ENCODE measurements at places on chromosomes 4 and X.

DNA sequence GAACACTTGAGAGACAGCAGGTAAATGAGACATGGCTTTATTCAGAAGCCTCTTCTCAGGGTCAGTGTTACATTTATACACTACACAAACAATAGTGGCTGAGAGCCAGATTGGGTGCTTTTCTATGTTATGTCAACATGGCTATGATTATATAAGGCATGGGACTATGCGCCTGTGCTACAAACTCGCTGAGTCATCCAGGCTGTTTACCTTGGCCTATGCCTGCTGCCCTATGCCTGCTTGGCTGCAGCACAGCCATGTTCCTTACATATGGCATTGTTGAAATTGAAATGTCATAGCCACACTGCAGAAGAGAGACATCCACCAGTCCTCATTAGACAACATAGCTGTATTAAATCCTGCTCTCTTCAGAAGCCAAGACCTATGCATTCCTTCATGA lies 236.3 kb upstream of the NWD2 start:
- DNase-seq = no peak

DNA sequence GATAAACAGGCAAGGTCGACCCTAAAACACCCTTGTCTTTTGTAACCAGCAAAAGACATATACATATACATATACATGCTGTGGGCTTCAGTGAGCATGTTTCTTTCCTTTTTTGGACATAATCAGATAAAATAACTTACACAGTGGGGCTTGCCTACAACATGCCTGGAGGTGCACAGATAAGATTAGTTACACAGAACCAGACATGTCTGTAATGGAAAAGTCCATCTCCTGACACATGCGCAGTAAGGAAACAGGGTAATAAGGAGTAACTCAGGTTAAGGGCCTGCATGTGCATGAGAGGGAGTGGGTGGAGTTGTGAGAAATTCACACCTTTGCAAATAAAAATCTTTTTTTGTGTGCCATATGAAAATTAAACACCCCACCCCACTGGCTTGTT lies 3.4 kb downstream of the UGT2A1 start:
- DNase-seq = no peak

- no peak for DNase-seq
These were observed 82.1 kb downstream of the ALPK1 start for GRCh38 chr4:112379306-112379705.

- peak; percentile 42 for DNase-seq
These were observed 20.4 kb downstream of the TMEM131L start for GRCh38 chr4:153486281-153487151.

DNA sequence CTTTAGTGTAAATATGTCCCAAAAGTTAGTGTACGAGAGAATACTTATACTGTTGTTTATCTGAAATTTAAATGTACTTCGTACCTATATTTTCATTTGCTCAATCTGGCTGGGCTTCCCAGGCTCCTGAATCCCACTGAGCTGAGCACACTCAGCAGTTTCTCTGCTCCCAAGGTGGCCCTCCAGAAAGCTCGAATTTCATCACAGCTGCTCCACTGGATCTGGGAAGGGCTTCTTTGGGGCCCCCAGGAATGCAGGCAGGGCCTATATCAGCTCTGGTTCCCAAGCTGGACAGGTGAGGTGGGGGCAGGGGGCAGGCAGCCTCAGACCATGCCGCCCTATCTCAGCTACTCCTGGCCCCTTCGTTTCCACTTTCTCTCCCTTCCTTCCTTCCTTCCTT lies 1.5 kb upstream of the FATE1 start:
- no peak for DNase-seq

- no peak for DNase-seq
These were observed 7.4 kb downstream of the MSL3 start for GRCh38 chrX:11765449-11765848.

DNA sequence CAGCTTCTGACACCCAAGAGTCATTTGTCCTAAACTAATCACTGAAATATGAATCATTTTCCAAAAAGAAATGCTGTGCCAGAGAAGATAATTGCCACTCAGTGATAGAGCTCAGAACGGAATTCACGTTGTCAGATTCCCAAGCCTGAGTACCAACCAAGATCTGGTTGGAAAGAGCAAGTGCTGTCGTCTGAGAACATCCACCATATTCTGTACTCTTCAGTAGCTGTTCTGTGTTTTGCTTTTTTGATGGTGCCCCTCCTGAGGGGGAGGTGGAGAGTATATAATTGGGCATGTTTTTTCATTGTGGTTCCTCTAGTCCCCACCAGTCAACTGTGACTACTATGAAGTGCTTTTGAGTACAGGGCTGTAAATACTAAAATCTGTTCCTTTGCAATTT lies 13.2 kb downstream of the RUFY3 start:
- no peak for DNase-seq

GRCh38 chrX:86148594-86148993 lies 343 bp downstream of the DACH2 start:
- DNase-seq = no peak

DNA sequence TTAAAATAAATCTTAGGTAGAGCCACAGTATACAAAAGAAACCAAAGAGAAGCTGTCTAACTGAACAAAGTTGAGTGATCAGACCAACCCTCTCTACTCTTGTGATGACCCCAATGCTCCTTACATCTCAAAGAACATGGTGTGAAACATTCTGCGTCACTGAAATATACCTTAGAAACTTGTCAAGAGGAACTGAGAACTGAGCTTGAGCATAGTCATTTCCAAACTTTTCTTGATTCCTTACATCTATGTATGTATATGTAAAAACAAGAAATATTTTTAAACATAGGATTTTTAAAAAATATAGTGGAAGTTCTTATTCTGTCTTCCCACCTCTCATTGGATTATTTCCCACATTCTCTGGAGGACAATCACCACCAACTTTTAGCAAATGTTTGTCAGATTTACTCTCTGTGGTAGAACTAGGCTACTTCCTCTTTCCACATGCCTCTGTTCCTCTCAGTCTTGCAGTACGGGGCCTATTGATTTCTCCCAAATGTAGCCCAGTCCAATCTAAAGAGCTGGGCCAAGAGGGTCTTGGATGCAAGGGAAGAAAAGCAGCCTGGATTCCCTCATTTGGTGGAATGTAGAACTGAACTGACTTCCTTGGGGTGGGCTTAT lies 98.2 kb upstream of the HHIP start:
- no peak for DNase-seq

GRCh38 chrX:53321230-53321942 lies 40.0 kb upstream of the IQSEC2 start:
- no peak for DNase-seq

- DNase-seq = no peak
These were observed 857.2 kb downstream of the RPA4 start for GRCh38 chrX:97740886-97741285.

GRCh38 chr4:124065936-124066335 lies 646.6 kb downstream of the ANKRD50 start:
- no peak for DNase-seq

DNA sequence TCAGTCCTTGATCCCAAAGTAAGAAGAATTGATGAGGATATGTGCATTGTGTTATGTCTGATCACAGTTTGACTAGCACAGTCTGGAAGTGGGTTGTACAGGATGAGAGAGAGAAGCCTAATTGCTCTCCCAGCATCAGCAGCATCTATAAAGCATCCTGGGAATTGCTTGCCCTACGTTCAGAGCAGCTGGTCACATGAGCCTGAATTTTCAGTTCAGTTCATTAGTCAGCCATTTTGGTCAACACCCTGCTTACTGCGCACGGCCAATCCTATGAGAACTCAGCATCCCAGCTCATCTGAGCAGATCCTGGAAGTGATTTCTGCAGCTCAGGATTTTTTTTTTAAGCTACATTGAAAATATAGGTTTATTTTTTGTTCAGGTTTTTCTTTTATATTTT lies at the start of gene RUFY3:
RUFY3 (plus strand) TSS at position 218 of the 400 bp plus-strand sequence. CDS start 610 bp downstream, outside the sequence.
- no peak for DNase-seq

GRCh38 chr4:185711726-185712125 lies 100.3 kb downstream of the SORBS2 start:
- DNase-seq = no peak

GRCh38 chr4:70303090-70303489 lies 31.7 kb upstream of the CABS1 start:
- DNase-seq = no peak

DNA sequence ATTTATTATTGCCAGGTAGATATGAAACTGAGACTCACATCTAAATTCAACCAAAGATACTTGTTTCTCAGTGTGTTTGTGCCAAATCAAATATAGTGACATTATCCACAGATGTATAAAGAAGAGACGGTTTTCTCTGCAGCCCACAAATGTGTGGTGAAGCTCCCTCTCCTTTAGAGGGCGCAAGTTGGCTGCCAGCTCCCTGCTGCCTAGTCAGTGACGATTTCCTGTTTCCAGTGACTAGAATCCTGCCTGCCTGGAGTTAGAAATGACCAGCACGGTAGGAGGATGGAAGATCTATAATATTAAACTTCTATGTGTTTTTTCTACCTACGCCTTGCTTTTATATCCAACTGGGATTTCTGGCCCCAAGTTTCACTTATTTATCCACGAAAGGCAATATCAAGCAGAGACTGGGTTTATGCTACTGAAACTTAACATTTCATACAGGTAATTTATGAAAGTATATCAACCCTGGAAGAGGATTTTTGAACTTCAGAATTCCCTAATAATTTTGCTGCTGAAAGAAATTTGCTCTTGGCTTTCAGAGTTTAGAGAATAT lies 1793.7 kb upstream of the TENM3 start:
- no peak for DNase-seq

- no peak for DNase-seq
These were observed 5.9 kb upstream of the SLC7A11 start for GRCh38 chr4:138248058-138248457.

GRCh38 chr4:47221721-47222120 lies 190.4 kb downstream of the GABRB1 start:
- DNase-seq = no peak

DNA sequence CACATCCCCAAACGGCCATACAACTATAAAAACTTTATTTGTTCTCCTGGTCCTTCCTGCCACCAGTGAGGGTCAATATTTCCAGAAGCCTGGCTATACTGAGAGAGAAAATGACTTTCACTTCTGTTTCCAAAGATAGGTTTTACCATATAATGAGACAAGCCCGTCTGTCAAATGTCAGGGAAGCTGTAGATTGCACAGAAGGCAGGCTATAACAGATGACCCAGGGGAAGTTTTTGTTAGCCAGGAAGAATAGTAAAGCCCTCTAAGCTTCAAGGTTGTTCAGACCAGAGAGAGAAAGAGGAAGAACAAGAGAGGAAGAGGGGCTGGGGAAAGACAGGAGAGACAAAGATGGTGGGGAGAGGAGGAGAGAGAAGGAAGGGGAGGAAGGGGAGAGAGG lies 217.5 kb downstream of the GBA3 start:
- no peak for DNase-seq

GRCh38 chr4:36568575-36568974 lies 287.2 kb downstream of the DTHD1 start:
- DNase-seq = no peak

DNA sequence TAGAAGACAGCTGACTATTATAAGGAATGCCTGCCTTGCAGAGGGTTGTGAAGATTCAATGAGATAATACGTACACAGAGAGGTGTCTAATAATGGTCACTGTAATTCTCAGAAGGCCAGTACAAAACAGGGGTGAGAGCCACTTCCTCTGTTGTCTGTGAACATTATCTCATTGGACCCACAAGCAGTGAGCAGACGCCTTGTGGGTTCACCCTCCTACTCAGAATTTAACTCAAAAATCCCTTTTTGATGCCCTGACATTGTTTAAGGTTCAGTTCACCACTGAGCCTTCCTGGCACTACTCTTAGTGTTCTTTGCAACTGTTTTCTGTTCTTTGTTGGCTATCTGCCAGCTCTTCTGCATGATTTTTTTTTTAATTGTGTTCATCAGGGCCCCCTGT lies 467.4 kb downstream of the BCOR start:
- no peak for DNase-seq

DNA sequence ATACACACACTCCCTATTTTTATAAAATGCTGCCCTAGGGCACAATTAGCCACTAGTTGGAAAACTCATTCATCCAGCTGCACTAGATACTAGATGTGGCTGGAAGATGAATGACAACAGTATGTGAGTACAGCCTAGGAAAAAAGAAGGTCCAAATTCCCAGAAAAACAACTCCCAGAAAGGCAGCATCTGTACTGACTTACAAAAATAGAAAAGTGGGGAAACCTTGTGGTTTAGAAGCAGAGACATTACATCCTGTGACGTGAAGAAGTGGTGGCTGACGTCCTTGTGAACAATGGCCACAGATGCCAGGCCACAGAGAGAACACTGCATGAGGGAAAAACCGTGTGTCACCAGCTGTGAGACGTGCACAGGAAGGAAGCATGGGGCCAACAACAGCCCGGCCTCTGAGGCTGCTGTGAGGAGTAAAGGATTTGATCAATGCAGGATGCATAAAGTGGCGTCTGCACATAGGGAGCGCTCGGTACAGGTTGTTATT lies 81.2 kb downstream of the SPRY1 start:
- peak; percentile 5 for DNase-seq

Measured in stimulated activated CD4-positive, alpha-beta T cell treated with anti-CD3 and anti-CD28 coated beads, Interleukin-4, amount 100 ng/mL, for 24 hours (primary cell).